ENCODE measurements at places on chromosomes 11 and 22.

DNA sequence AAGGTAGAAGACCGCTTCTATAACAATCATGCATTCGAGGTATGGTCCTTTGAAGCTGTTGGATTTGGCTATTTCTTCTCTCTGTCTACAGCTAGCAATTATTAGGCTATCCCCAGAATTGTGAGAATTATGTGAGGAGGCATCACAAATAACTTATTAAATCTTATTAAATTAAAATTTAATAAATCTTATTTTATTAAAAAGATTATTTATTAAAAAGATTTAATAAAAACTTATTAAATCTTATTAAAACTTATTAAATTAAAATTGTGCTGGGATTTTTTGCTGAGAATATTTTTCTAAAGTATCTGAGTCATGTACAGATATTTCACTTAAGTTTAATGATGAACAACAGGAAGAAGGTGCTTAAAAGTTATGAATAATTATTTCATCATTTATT lies 7.7 kb downstream of the SPA17 start:
- no peak for DNase-seq

GRCh38 chr11:31499576-31500178 lies 9.7 kb downstream of the IMMP1L start:
- DNase-seq, result no peak

DNA sequence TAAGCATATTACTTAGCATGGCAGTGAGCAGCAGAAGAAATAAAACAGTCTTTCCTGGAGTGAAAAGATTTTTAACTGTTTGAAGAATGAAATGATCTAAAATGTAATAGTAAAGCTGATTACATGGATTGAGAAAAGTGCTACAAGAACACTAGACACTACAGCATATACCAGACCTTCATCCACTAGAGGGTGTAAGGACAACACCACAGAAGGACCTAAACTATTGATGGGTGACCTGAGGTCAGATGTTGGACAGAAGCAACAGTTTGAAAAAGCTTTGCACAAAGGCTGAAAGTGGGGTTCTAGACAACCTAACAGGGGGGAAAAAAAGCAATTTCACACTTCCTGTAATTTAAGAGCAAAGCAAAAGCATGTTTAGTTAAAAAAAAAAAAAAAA lies 97.7 kb downstream of the RBFOX2 start:
- peak; percentile 72 for DNase-seq

GRCh38 chr11:97909614-97910399 lies 1110.9 kb upstream of the CNTN5 start:
- peak; percentile 5 for DNase-seq

DNA sequence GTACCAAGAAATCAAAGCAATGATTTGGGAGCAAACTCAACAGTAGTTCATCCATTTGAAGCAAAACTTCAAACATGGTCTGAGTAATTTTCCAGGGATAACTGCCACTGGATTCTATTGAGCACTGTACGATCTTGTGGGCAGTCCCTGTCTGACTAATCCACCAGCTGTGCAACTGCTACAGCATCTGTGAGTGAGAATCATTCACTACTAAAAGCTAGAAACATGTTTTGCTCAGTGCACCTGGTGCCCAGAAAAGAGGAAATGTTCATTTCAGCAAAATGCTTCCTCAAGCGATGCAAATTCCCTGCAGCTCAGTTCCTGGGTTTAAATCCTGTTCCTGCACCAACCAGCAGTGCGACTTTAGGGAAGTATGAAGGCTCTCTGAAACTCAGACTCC lies 1077.9 kb downstream of the DLG2 start:
- peak; percentile 28 for DNase-seq

- DNase-seq, result no peak
Measured at GRCh38 chr22:47095395-47096122, 333.1 kb downstream of the TBC1D22A start.

DNA sequence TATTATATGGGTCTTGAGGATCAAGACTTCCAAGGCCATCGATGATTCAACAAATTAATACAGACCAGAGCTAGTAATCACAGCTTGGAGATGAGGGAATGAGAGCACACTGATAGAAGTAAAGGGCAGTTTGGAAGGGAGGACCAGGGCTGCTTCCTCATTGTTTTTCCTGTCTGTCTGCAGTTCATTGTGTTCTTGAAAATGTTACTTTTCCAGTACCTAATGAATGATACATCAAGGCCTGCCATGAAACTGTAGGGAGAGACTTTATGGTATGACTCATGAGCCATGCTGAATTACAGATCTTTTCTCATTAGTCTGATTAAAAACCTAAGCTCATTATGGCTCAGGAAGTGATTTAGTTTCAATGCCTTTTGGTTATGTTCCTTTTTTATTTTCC lies 855.6 kb downstream of the KCNA4 start:
- no peak for DNase-seq

- DNase-seq, result no peak
Measured at GRCh38 chr11:10628508-10629236, 60.2 kb upstream of the LYVE1 start.

- no peak for DNase-seq
Measured at GRCh38 chr11:122113836-122114825, 1.9 kb downstream of the BLID start.
